ENCODE measurements at places on chromosomes 2 and 18.

- DNase-seq, result no peak
Observed at GRCh38 chr2:238290091-238290509, 1.7 kb upstream of the PER2 start.

GRCh38 chr2:25697559-25698341, 24.4 kb upstream of the DTNB start:
- no peak for DNase-seq

DNA sequence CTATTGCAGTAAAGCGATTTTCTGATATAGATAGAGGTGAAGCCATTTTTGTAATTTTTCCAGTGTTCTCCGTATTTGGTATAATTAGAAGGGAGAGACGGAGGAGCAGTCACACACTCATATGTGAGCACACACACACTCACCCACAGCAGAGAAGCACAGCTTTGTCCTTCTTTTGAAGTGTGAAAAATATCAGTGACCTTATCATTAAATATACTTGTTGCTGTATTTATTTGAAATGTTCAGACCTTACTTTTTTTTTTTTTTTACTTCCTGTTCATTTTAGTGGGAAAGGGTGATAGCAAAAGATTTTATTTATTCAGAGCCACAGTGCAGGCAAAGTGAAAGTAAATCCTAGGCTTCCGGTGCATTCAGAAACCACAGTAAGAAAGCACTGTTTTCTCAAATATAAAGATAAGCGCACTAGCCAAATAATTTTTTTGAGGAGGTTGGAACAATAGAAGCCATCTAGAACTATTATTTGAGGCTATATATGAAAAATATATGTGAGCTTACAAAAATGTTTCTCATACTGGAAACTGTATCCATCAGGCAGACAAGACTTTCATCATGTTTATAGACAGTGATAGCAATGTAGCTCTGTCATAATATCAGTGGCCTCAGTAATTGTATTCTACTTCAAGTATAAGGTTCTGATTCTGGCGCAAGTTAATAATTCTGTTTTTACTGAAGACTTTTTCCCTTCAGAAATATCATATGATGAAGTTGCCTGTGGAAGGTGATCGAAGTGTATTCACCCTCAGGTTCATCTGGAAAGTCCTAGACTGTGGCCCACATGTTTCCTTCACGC, 37.2 kb downstream of the TSHZ1 start:
- no peak for DNase-seq

DNA sequence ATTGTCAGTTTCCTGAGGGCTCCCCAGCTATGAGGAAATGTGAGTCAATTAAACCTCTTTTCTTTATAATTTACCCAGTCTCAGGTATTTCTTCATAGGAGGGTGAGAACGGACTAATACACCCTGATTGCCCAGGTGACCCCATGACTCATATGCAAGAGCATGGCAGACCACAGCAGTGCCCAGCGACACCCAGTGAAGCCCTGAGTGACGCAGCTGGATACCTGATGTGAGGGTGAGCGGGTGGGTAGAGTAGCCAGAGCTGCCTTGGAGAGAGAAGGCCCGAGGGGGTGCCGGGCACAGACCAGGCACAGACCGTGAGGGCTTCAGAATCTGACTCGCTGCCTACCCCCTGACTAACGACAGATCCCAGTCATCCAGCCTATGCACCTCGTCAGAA, 15.4 kb downstream of the ALPG start:
- DNase-seq, result no peak

DNA sequence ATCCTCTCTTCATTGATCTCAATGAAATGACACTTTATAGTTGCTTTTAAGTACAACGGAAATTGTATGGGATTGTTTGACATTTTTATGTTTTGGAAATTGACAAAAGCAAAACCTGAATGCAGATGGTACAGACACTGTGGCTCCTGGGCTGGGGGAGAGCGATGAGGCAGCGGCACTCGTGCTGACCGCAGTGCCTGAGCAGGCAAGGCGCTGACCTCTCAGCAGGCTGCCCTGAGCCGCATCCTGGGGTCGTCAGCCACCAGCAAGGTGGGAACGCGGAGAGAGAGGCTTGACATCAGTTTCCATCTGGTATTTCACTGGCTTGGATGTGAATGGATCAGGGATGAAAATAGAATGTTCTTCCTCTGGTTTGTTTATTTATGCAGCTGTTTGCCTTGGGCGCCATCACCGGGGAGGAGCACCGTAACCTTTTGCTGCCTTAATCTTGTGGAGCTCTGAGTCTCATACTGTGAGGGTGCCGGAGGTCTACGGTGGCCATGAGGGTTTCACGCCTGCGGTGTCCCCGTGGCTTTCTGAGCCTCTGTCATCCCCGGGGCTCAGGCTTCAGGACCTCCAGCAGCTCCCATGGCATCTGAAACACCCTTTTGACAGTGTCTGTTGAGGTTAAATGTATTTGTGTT, 94.8 kb upstream of the TPO start:
- DNase-seq, result no peak

DNA sequence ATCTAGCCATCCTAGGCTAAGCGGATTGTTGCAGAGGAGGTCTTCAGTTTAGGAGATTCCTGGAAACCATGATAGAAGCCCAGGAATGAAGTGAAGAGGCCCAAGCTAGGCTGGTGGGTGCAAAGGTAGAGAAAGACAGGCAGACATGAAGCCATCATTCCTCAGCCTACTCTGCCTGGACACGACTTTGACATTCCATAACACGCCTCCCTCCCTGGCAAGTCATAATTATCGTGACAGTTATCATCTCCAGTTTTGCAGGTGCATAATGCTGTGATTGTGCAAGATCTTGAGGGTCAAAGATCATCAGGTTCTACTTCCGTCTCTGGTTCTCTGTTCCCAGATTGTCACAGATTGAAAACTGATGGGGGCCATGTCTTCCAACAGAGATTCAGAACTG, 15.2 kb upstream of the FZD5 start:
- DNase-seq, result no peak

GRCh38 chr2:99765731-99766318, 276.0 kb upstream of the REV1 start:
- DNase-seq, result no peak

GRCh38 chr2:111919794-111920608, 21.6 kb downstream of the MERTK start:
- no peak for DNase-seq

- DNase-seq, result no peak
Observed at GRCh38 chr2:95296880-95297487, at the start of gene KCNIP3. TSS of gene KCNIP3 (plus strand) at chr2:95297347. CDS start at chr2:95297439, 92 bp downstream.

DNA sequence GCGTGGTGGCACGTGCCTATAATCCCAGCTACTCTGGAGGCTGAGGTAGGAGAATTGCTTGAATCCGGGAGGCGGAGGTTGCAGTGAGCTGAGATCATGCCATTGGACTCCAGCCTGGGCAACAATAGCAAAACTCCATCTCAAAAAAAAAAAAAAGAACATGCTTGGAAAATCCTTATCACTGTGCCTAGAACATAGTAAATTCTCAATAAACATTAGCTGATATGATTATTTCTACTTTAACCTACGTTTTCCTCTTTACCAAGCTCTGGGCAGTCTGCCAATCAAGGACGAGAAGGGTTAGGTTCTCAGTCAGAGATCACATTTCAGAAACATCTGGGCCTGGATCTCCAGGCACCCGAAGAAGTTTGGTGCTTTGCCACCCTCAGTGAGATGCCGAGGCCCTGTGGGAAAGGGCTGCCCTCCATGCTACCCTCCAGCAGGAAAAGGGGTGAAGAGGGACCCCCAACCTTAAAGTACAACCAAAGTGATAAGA, 107.7 kb downstream of the BCL11A start:
- no peak for DNase-seq

GRCh38 chr2:150279686-150280085, 207.8 kb downstream of the RND3 start:
- DNase-seq, result no peak
